Psoas muscle (tissue), 8 donors: ENCODE measurements at places on chromosomes 7 and 10. TPM values are rescaled to one million over a fixed set of nuclear protein-coding genes. Genes with fewer than 3 reads are reported as not detected.

GRCh38 chr7:26815426-26815825 lies 49.0 kb downstream of the SKAP2 start:
- no peak for DNase-seq

DNA sequence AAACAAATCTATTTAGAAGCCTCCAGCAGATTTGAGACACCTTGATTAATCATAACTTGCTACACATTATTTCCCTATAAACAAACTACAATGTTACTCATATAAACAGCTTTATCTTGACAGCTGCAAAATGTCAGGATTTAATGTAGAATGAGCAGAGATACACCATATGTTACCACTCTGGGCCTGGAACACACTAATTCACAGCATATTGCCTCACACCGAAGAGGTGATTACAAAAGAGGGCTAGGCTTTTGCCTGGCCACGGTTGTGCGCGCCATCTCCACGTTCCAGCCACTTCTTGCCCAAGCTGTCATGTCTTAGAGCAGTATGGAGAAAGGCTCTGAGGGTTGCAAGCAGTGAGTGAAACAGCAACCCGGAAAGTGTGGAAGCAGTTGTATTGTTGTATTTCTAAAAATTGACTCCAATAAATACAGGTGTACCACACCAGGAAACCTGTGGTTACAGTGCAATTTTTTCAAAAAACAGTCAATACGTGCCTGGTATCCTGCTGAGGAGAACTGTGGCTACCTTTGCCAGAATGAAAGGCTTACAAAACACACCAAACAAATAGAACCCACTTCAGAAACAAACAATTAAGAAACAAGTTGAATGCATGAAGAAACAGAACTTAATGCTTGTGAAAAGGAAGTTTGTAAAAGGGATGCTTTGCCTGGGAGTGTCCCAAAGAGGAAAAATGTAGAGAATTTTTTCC lies 498.1 kb downstream of the PLXNA4 start:
- DNase-seq: no peak

DNA sequence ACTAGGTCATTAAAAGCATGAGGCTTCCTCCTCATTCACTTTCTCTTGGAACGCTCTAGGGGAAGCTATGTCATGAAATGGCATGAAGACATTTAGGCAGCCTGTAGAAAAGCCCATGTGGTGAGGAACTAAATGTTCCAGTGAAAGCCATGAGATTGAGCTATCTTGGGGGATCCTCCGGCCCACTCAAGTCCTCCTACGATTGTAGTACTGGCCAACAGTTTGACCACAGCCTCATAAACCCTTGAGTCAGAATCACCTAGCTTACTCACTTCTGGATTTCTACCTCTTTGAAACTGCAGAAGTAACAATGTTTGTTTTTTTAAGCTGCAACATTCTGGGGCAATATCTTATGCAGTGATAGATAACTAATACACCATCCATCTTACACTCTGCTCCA lies 605.1 kb downstream of the SORCS1 start:
- DNase-seq: no peak

Gene PDE1C
- polyA plus RNA-seq: 0.20 TPM

- DNase-seq: no peak
Observed at GRCh38 chr10:25065761-25066476, 49.5 kb downstream of the THNSL1 start.

GRCh38 chr7:155810770-155811559 lies 1.3 kb downstream of the SHH start:
- no peak for DNase-seq

GRCh38 chr10:49152037-49152436 lies 18.2 kb upstream of the FAM170B start:
- no peak for DNase-seq

Gene TYW1B
- 6.5 TPM for polyA plus RNA-seq

DNA sequence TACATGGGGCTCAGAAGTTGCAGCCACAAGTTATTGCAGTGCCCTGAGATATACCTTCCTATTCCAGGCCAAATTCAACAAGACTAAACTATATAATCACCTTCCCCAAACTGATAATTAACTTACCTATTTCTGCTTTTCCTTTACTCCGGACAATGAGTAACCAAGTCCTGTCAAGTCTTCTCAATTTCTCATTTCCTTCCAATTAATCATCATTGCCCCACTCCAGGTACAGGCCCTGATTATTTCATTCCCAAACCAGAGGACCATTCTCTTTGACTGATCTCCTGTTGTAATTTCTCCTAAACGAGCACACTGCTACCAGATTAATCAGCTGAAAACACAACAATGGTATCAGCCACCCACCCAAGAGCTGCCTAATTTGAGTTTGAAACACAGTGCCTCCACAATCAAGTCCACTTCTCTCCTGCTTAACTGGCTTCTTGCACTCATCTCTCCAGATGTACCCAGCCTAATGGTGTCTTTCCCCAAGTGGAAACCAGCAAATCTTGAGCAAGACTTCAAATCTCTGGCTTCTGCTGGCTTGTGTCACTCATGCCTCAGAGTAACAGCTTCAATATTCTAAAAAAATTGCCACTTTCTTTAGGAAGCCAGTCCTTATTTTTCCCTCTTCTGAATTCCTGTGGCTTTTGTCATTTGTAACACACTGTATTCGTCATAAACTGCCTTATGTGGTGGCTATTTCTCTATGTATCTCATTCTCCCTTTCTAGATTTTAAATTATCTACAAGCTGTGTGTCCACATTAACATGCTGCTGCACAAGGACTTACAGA lies 89.1 kb downstream of the CDK6 start:
- no peak for DNase-seq
